ENCODE measurements at places on chromosomes 12 and 14.
A peak's percentile ranks its signal among the peaks of the same experiment; 100 is the strongest.

- DNase-seq: no peak
Measured at GRCh38 chr14:68677476-68677875, 115.4 kb downstream of the ZFP36L1 start.

DNA sequence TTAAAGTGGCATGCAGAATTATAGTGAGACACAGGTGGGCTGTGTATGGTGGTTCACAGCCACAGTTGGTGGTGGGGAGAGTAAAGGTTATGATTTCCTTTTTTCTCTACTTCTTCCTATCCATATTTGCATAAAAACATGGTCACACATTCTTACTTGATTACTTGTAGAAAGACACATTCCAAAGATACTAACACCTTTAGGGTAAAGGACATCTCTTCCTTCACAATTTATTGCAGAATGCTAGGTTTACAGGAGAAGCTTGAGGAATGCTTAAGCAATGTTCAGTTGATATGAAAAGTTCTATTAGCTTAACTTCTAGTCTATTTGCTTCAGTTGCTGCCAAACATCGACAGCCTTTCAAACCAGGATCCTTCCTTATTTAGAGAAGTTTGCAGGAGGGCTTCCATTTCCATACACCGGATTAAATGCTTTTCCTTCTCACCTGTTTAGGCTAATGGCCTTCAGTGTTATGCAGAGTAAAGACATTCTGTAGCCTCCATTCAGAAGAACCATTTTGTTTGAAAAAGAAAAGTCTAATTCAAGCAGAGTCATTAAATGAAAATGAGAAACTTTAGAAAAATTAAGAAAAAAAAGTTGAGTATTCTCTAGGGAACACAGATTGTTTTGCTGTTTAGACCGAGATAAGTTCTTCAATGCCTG, 2.6 kb upstream of the PHC1 start:
- no peak for DNase-seq

DNA sequence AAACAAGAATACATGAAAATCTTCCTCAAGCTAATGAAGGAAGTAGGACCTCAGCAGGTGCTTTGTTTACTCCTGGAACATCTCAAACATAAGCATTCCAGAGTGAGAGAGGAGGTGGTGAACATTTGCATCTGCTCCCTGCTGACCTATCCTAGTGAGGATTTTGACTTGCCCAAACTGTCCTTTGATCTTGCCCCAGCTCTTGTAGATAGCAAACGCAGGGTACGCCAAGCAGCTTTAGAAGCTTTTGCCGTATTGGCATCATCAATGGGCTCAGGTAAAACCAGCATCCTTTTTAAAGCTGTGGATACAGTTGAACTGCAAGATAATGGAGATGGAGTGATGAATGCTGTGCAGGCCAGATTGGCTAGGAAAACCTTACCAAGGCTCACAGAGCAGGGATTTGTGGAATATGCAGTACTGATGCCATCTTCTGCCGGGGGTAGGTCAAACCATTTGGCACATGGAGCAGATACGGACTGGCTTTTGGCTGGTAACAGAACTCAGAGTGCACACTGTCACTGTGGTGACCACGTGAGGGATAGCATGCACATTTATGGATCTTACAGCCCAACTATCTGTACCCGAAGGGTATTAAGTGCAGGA, 1.9 kb downstream of the TOGARAM1 start:
- DNase-seq: peak; percentile 41

GRCh38 chr12:54719691-54720090, 71.5 kb upstream of the DCD start:
- peak; percentile 8 for DNase-seq

- no peak for DNase-seq
Measured at GRCh38 chr12:15001733-15002382, 29.0 kb downstream of the PDE6H start.

Measured in NB4 (cell line).